ENCODE measurements at places on chromosomes 6 and 20. TPM values are rescaled to one million over a fixed set of nuclear protein-coding genes. Genes with fewer than 3 reads are reported as not detected.

EDN1 gene
- polyA plus RNA-seq: 3.8 TPM

GSTA2 gene
- polyA plus RNA-seq: 0.71 TPM

FGD2 gene
- polyA plus RNA-seq: 2.5 TPM

GRM1 gene
- polyA plus RNA-seq: 0.18 TPM

DNA sequence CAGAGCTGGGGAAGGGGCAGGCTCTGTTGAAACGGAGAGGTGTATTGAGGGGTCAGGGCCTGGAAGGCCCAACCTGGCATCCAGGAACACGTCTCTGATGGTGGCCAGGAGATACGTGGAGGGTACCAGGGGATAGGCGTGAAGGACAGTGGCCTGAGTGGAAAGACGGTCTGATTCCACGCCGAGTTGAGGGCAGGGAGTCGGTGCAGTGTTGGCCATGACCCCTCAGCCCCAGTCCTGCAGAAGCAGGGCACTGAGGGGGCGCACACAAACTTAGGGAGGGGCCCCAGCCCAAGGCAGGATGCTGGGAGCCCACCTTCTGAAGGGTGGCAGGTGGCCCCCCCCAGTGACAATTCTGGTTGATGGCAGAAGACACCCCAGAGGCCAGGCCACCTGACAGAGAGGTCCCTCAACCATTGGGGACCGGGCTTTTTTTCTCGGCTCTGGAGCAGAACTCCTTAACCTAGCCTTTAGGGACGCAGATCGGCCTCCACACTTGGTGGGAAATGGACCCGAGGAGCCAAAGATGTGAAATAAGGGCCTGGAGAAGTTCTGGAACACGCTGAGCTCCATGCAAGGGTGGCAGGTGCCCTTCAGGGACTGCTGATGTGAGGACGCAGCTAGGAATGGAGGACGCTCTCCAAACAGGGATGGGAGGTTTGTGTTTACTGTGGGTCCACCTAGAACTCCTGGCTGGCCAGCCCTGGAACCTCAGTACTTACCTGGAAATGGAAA lies 91.0 kb downstream of the TMEM242 start:
- DNase-seq: no peak

- no peak for DNase-seq
Observed at GRCh38 chr20:25282796-25283195, 34.9 kb downstream of the PYGB start.

- no peak for DNase-seq
Observed at GRCh38 chr6:143615785-143616184, 62.0 kb upstream of the PHACTR2 start.

DNA sequence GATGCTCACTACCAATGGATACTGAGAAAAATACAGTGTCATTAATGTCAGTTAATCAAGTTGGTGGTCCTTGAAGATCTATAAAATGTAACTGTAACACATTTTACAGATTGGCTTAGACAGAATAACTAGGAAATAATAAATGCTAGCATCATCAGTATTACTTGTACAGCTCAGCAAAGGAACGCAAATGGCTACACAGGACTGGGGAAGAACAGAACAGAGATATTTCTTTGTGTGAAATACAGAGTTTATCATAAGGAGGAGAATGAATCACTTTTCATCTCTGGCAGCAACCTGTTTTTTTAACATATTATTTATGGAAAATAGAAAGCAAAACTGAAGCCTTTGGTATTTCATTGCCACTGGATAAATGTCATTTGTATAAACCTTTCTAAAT lies 8.2 kb upstream of the QKI start:
- DNase-seq: no peak

- DNase-seq: no peak
Observed at GRCh38 chr6:11947575-11947974, 64.5 kb upstream of the HIVEP1 start.

- DNase-seq: no peak
Observed at GRCh38 chr6:101534386-101534785, 140.9 kb downstream of the GRIK2 start.

DNA sequence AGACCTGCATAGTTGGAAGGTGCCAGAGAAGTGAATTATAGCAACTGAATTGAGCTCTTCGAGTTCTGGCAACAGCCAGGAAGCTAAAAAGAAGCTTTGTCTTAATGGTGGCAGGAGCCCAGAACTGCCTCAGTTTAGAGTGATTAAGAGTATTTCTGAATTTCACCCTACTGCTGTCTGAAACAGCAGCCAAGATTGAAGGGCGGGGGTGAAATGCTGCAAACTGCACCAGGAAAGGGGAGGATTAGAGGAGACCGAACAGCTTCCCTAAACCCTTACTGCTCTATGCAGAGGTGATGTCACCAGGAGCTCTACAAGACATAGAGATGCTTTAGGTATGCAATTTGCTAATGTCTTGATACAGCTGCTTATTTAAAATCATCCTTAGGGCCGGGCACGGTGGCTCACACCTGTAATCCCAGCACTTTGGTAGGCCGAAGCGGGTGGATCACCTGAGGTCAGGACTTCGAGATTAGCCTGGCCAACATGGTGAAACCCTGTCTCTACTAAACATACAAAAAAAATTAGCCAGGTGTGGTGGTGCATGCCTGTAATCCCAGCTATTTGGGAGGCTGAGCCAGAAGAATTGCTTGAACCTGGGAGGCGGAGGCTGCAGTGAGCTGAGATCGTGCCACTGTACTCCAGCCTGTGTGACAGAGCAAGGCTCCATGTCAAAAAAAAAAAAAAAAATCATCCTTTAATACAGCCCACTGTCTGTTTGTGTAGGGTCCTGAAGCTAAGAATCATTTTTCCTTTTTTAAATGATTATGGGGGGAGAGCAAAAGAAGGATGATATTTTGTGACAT lies 91.7 kb upstream of the IYD start:
- no peak for DNase-seq

DNA sequence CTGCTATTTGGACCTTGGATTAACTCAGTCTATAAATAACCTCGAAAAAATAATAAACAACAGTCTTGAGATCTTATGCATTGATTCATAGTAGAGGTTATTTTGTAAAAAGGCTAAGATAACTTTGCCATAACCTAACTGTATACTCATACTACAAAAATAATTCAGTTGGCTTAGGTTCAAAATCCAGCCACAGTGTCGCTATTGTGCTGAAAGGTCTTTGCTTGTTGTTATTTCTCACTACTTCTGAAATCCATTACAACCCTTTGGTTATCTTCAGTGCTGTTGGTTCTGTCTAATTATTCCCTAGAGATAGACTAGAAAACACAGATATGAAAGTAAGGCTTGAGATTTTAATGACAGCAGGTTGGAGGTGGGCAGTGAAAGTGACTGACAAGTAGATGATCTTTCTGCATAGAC lies 74.4 kb downstream of the MKKS start:
- no peak for DNase-seq

DNA sequence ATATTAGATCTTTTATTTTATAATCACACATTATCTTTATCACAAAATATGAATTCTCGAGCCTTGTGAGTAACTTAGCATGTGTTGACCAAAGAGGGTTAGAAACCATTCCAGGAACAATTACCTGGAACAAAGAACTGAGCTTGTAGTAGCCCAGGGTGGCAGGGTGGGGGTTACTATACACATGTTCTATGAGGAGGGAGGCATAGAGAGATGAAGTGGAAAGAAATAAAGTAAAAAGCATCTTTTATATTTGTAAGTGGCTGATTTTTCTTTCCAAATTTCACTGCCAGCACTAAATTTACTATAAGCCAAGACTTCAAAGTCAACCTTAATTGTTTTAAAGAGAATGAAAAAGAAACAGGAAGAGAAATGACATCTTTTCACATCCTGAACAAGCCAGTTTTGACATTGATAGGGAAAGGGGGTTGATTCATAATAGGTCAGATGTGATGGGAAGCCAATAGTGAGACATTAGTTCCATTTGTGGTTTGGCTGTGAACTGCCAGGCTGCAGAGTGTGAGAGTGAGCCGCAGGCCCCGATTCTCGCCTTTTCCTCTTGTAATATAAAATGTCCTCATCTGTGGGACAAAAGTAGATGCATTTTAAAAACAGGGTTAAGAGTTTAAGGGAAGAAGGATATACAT lies 52.7 kb upstream of the MYB start:
- no peak for DNase-seq

- DNase-seq: no peak
Observed at GRCh38 chr6:22442826-22443225, 126.5 kb upstream of the HDGFL1 start.
